Stimulated activated CD4-positive, alpha-beta T cell treated with anti-CD3 and anti-CD28 coated beads, Interleukin-1b, Interleukin-23, amount 100 ng/mL, for 1 hour (primary cell): ENCODE measurements at places on chromosomes 12 and 14.

DNA sequence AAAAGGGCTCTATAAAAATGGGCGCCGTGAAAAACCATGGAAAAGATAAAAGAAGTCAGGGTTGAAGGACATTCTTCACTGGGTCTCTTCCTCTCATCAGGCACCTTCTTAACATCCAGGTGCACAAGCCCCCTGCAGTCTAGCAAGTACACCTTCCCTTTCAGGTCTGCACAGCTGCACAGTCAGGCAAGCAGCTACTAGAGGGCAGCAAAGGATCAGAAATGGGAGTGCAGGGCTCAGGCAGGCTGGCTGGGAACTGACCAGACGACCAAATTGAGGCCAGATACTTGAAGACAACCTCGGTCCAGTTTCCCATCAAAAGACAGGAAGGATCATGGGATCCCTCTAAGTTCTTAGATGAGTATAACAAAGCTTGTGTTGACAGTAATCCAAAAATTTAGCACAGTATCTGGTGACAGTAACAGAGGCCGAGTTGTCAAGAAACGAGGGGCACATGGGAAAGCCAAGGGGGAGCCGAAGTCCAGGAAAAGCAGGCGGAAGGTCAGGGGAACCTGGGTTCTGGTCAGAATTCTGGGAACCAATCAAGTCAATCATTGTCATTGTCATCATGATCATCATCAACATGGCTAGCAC is 10.1 kb upstream of the GRIP1 start:
- no peak for DNase-seq

- no peak for DNase-seq
These were observed 54.9 kb downstream of the BEGAIN start for GRCh38 chr14:100532154-100532861.

DNA sequence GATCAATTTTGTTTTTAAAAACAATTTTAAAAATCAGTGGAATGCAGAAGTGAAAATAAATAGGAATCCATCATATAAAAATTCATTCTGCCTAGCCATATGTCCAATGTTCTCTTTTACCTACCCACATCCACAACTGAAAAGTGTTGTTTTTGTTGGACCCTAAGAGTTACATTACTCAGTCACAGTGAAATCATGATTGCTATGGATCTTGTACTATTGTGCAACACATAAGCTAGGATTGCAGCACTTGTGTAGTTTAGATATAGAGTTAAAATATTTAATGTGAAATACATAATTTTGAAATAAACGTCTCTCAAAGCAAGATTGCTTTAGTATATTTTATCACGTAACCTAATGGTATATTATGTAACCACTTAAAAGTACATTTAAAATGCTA is 213.3 kb upstream of the CLEC14A start:
- no peak for DNase-seq

GRCh38 chr14:92215579-92215978 is 93.8 kb downstream of the CPSF2 start:
- no peak for DNase-seq

DNA sequence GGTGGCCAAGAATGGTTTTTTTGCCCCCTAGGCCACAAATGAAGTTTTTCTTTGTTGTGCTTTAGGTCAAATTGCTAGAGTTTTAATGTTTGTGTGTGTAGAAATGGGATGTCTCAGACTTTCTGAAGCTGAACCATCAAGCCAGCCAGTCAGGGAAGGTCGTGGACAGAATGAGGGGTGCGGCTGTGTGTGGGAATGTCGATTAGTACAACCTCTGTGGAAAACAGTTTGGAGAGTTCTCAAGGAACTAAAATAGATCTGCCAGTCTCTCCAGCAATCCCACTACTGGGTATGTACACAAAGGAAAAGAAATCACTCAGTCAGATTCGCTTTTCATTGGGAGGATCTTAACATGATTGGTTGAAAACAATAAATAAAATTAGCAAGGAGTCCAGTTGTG is 44.5 kb downstream of the ACACB start:
- no peak for DNase-seq
